ENCODE measurements at places on chromosomes 4 and X. TPM values are rescaled to one million over a fixed set of nuclear protein-coding genes. Genes with fewer than 3 reads are reported as not detected.

DNA sequence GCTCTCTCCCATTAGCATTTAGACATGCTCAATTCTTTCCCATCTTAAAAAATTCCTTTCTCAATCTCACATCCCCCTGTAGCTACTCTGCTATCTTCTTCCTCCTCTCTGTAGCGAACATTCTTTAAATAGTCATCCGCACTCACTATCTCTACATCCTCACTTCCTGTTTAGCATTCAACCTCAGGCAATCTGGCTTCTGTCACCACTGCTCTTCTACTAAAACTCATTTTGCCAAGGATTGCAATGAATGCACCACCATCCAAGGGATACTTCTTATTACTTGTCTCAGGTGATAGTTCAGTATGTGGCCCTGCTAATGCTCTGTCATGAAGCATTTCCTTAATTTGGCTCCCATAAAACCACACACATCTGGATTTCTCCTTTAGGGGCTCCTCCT, 10.9 kb upstream of the TET2 start:
- DNase-seq, result no peak

ARR3 gene
- total RNA-seq, result not detected

GRCh38 chr4:136524039-136524438, 1008.3 kb downstream of the PCDH18 start:
- no peak for DNase-seq

NKAP gene
- total RNA-seq, result 5.0 TPM

TMEM47 gene
- total RNA-seq, result 8.2 TPM

DNA sequence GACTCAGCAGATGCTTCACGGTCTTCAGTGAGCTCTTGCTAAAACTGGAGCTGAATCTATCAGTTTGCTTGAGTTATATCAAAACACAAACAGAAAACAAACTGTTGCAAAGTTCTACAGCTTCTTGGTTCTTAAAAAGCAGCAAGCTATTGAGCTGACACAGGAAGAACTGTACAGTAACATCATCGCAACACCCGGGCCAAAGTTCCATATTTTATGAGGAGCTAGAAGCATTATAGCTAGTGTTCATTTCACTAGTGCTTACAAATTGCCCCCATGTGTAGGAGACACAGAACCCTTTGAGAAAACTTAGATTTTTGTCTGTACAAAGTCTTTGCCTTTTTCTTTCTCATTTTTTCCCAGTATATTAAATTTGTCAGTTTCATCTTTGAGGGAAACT, 17.3 kb upstream of the CSTF2 start:
- no peak for DNase-seq

- DNase-seq, result no peak
Measured at GRCh38 chr4:2040391-2041238, 18.5 kb upstream of the NAT8L start.

Measured in epithelial cell of proximal tubule (primary cell).